ENCODE measurements at places on chromosomes 5 and 9.

- DNase-seq = no peak
Measured at GRCh38 chr5:14066326-14066725, 76.8 kb upstream of the TRIO start.

GRCh38 chr9:136674786-136675349 lies 12.2 kb downstream of the EGFL7 start:
- no peak for DNase-seq

DNA sequence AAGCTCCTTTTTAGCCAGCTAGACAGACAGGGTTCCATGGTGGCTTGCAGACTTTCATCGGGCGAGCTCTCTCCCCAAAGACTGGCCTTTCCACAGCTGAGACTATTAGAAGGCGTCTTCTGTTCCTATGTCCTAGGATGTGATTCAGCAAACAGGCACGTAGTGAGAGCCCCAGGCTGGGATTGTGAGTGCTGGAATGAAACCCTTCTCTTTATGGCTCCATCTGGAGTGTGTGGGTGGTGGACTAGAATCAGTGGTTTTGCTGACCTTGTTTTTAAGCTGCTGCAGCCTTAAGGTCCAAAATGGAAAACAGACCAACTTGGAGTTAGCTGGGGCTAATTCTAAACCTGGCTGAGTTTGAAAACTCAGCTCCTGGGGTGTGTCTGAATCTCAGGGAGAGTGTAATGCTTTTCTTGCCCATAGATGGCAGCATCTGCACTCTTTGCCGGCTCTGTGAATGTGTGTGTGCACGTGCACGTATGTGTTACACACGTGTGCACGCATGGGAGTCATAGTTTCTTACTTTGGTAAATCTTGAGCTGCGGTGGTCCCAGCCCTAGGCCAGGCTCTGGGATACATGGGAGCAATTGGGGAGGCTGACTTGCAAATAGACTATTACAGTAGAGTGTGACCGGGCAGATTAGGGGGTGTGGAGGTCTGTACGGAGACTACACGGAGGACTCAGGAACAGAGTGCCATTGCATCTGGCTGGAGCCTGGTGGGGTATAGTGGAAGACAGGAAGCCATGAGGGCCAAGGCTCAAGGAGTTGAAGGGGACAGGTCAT lies 10.7 kb downstream of the GSN start:
- peak; percentile 70 for DNase-seq

GRCh38 chr5:6573651-6574101 lies 59.2 kb downstream of the NSUN2 start:
- DNase-seq = no peak

DNA sequence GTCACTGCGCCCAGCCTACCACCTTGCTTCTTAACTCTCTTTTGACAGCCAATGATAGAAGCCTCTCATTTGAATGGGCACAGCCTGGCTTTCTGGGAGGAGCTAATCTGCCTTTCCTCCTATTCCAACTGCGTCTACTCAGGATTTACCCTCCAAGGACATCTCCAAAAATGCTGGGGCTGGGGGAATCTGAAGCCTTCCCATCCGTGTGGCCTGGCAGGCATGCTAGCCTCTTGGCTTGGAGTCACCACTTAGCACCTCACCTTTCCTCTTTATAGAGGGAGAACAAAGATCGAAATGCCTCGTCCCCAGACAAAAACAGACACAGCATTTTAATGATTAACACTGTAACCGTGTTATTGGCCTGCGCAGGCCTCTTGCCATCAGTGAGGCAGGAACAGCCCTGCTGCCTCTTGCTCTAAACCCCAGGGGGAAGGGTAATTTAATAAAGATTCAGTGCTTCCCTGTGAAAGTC lies 108.2 kb upstream of the KLF4 start:
- no peak for DNase-seq

GRCh38 chr5:172729588-172729987 lies 41.4 kb downstream of the DUSP1 start:
- no peak for DNase-seq

- no peak for DNase-seq
Measured at GRCh38 chr5:71637133-71637532, 50.0 kb downstream of the MCCC2 start.

DNA sequence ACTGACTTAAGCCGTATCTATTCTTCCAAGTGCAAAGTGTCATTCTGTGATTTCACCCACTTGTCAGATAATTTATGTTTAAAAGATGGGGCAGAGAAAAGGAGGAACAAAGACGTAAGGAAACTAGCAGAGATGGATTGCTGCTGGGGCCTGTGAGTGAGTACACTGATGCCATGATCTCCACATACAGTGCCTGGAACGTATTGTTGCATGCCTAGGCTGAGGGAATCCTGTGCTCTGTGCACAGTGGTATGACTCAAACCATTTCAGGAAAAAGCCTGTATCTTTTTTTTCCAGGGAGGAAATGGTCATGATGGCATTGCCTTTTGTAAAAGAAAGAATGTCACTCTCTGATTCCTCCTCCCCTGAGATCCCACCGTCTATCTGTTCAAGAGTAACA lies 359.5 kb upstream of the ADAMTS16 start:
- no peak for DNase-seq

DNA sequence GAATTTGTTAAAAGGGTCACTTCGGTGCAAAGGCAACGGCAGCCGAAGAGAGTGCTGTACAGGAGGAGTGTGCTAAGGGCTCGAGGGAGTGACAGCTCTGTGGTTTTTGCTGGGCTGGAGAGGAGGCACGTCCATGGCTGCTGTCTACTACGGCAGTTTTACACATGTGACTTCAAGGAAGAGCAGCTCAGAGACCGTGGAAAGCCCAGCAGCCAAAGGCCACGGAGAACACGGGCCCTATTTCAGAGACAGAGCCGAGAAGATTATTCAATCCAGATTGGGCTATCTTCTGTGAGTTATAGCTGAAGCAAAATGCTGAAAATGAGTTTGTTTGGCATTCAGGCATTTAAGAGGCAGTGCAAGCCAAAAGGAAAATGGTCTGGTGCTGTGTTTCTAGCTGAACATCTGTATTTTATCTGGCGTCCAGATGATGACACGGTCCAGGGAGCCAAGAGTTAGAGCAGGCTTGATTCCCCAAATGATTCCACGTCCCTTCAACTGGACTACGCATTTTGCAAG lies 96.4 kb downstream of the RFK start:
- DNase-seq = no peak

GRCh38 chr5:156331845-156332244 lies 4.9 kb downstream of the SGCD start:
- DNase-seq = no peak

DNA sequence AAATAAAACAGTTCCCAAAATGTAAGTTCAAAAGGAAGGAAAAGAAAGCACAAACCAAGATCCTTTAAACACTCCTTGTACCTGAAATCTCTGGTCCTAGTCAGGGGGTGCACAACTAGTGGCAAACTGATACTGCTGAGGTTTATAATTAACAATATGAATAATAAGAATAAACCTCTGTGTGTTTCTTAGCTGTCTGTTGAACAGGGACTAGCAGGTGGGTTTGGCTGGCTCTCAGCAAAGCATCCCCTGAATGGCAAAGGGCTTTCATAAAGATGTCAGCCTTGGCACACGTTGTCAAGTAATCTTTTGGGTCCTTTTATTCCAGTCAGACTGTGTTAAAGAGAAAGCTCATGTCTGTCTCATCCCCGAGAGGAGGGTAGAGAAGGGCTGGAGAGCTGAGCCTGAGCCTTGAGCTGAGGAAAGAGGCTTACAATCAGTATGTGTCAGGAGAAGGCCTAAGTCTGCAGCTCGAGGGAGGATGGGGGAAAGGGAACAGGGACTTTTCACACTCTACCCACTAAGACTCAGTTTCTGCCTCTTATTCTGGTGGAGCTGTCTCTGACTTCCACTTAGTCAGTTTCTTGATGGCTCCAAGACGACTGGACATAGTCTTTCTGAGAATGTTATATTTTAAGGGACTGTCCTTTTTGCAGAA lies 123.0 kb downstream of the GALNT10 start:
- no peak for DNase-seq

GRCh38 chr5:55904152-55904551 lies 53.0 kb downstream of the IL31RA start:
- DNase-seq = no peak

- DNase-seq = no peak
Measured at GRCh38 chr5:36728697-36729543, 122.5 kb downstream of the SLC1A3 start.

GRCh38 chr5:41925555-41925951 lies 472 bp downstream of the FBXO4 start:
- DNase-seq = no peak

- DNase-seq = no peak
Measured at GRCh38 chr9:68560071-68560844, 19.6 kb upstream of the TMEM252 start.

DNA sequence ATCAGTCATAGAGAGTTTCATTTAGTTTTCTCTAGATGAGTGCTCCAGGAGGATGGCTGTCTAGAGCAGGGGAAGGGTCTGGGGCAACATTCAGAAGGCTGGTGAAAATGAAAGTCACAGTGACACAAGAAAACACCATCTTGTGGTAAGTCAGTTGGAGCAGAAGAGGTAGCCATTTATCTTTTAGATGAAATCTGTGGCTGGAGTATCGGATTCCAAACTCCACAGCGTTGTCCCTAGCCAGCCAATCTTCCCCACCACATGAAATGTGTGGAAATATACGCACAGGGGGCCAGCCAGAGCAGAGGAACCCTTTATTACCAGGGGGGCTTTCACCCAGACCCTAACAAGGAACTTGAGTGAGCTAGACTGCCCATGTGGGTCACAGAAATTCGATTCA lies 15.9 kb upstream of the TNFAIP8 start:
- DNase-seq = no peak

- DNase-seq = no peak
Measured at GRCh38 chr5:158485047-158485446, 614.7 kb downstream of the EBF1 start.

DNA sequence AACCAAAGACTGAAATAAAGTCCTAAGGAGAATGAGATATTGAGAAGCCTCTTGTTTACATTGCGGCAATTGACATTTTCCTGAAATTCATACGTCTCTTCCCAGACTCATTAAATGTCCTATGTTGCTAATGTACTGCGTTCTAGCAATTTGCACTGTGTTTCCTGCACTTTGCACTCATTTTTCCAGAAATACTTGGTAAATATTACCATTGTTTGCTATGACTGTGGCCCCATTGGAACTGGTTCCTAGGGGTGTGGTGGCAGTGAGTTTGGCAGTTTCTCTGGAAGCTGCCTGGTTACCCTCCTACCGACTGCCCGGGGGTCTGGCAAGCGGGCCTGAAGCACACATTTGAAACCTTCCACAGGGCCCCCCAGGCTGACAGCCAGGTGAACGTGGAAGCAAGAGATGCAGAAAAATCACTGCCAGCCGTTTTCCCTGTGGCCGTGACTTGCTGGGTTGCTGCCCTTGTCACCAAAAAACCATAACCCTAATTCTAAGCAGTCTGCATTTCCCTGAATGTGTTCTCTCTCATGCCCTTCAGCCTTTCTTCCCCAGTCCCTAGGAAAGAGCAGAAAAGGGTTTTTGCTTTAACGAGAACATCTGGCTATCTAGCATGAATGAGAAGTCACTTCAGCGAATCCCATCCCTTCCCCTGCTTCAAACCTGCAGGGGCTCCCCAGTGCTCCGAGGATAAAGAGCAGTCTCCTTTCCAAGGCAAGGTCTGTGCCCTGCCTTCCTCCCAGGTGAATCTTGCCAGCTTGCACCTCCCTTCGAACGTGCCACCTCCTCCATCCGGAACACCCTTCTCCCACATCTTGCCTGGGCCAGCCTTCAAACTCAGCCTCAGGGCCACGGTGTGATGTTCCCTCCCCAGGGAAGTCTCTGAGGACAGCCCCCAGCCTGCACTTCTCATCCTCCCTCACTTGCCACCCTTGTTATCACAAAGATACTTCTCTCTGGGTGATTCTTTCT lies 84.2 kb downstream of the AK8 start:
- DNase-seq = no peak

GRCh38 chr9:130112538-130113151 lies 58.9 kb downstream of the GPR107 start:
- DNase-seq = no peak

All from epithelial cell of prostate (primary cell).